Stimulated activated naive B cell treated with anti-CD40 and anti-IgM and Interleukin-4, amounts not matched to agents 10 μg/mL and 1 μg/mL and 100 μg/mL, for 72 hours (primary cell): ENCODE measurements at places on chromosomes 4 and X.

- no peaks in the 10 kb centered on the region for H3K27me3 ChIP-seq
- no peak overlapping the region for H3K4me3 ChIP-seq
- H3K36me3 ChIP-seq, result peaks cover 17% of the 10 kb centered on the region
- DNase-seq, result no peak
Measured at GRCh38 chr4:87147116-87147515, 73.3 kb downstream of the KLHL8 start.

- H3K36me3 ChIP-seq, result no peaks in the 10 kb centered on the region
- H3K4me3 ChIP-seq, result no peak overlapping the region
- H3K27ac ChIP-seq, result no peak overlapping the region
- H3K27me3 ChIP-seq, result no peaks in the 10 kb centered on the region
- no peak for DNase-seq
Measured at GRCh38 chr4:88962396-88962795, 94.6 kb downstream of the FAM13A start.

- peaks cover 6% of the 10 kb centered on the region for H3K4me1 ChIP-seq
- H3K27ac ChIP-seq, result no peak overlapping the region
- DNase-seq, result no peak
- no peaks in the 10 kb centered on the region for H3K27me3 ChIP-seq
- H3K36me3 ChIP-seq, result peaks cover 14% of the 10 kb centered on the region
- H3K4me3 ChIP-seq, result no peak overlapping the region
Measured at GRCh38 chrX:51834076-51834475, 59.3 kb upstream of the MAGED1 start.

DNA sequence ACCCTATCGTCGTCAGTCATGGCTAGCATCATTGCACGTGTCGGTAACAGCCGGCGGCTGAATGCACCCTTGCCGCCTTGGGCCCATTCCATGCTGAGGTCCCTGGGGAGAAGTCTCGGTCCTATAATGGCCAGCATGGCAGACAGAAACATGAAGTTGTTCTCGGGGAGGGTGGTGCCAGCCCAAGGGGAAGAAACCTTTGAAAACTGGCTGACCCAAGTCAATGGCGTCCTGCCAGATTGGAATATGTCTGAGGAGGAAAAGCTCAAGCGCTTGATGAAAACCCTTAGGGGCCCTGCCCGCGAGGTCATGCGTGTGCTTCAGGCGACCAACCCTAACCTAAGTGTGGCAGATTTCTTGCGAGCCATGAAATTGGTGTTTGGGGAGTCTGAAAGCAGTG lies 1.6 kb downstream of the ZCCHC12 start:
- peaks cover 34% of the 10 kb centered on the region for H3K4me1 ChIP-seq
- H3K4me3 ChIP-seq, result peak overlapping the region; percentile 25
- DNase-seq, result no peak
- H3K27me3 ChIP-seq, result peaks cover 48% of the 10 kb centered on the region
- no peak overlapping the region for H3K27ac ChIP-seq
- H3K36me3 ChIP-seq, result no peaks in the 10 kb centered on the region

- H3K27me3 ChIP-seq, result no peaks in the 10 kb centered on the region
- no peak overlapping the region for H3K27ac ChIP-seq
- H3K4me3 ChIP-seq, result no peak overlapping the region
- no peaks in the 10 kb centered on the region for H3K4me1 ChIP-seq
- peak; percentile 22 for DNase-seq
Measured at GRCh38 chrX:55754861-55755294, 37.3 kb downstream of the RRAGB start.

GRCh38 chr4:73244945-73245601 lies 13.5 kb downstream of the ANKRD17 start:
- H3K27ac ChIP-seq, result no peak overlapping the region
- H3K4me3 ChIP-seq, result no peak overlapping the region
- no peaks in the 10 kb centered on the region for H3K27me3 ChIP-seq
- H3K36me3 ChIP-seq, result peaks cover 22% of the 10 kb centered on the region
